Pancreas (tissue), 10 donors: ENCODE measurements at places on chromosomes 1 and 21. TPM values are rescaled to one million over a fixed set of nuclear protein-coding genes. Genes with fewer than 3 reads are reported as not detected.

The COL9A2 gene
- 7.5 TPM for polyA plus RNA-seq

DNA sequence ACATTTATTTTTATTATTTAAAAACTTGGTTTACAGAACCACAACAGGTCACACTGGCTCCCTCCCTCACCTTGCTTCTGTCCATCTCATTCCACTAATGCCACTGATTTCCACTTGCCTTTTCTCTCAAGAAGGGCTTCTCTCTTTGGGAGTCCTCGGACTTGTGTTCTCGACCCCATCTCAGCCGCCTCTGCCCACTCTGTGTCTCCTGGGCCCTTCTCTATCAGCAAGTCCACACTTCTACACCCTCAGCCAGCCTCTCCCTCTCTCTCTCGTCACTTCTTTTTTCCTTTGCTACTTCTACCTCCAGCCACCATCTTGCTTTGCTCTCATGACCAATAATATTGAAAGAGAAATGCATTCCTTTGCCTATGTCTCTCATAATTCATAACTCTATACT is 129.4 kb downstream of the HMGB4 start:
- no peak for DNase-seq

DNA sequence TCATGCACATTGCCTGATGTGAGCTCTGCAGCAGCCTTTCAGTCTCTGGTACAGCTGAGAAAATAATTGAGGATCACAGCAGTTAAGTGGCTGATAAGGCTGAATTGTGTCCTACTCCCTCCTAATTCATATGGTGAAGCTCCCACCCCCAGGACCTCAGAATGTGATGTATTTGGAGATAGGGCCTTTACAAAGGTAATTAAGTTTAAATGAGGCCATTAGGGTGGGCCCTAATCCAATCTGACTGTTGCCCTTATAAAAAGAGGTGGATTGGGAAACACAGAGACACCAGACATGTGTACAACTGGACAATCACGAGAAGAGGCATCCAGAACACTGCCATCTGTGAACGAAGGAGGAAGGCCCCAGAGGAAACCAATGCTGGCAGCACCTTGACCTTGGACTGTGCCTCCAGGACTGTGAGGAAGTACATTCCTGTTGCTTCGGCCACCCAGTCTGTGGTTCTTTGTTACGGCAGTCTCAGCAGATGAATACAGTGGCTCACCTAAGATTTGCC is 148.1 kb downstream of the TRABD2B start:
- no peak for DNase-seq

- DNase-seq: no peak
Measured at GRCh38 chr1:206014601-206015000, 9.1 kb downstream of the CTSE start.

- DNase-seq: no peak
Measured at GRCh38 chr1:99371413-99371812, 107.1 kb downstream of the PLPPR4 start.

DNA sequence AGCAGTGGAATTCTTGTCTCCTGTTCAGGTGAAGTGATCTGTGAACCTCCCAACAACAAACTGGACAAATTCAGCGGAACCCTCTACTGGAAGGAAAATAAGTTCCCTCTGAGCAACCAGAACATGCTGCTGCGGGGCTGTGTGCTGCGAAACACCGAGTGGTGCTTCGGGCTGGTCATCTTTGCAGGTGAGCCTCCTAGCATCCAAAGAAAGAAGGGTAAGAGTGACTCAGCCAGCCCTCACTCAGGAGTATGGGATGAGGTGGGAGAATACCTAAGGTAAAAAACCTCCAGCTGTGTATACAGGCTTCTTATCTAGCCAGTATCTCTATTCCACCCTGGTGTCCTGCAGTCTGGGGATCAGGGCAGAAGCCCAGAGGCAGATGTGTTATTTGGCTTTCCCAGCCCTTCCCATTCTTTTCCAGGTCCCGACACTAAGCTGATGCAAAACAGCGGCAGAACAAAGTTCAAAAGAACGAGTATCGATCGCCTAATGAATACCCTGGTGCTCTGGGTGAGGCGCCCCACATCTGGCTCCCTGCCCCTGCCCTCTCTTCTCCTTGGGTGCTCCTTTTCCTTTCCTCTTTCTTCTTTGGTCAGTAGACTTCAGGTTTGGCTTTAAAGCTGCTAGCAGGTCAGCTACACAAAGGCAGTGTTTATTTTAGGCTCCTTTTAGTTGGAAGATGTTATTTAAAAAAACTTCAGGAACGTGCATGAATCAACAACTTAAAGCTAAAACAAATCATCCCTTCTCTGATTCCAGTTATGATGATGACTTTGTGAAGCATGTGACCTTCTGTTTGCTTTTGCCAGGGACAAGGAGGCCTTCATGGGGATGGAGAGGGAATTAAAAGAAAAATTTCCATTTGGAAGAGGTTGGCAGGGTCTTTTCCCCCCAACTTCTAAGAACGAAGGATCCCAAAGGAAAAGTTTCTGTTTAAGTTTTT is 9.0 kb downstream of the ATP8B2 start:
- DNase-seq: no peak

DNA sequence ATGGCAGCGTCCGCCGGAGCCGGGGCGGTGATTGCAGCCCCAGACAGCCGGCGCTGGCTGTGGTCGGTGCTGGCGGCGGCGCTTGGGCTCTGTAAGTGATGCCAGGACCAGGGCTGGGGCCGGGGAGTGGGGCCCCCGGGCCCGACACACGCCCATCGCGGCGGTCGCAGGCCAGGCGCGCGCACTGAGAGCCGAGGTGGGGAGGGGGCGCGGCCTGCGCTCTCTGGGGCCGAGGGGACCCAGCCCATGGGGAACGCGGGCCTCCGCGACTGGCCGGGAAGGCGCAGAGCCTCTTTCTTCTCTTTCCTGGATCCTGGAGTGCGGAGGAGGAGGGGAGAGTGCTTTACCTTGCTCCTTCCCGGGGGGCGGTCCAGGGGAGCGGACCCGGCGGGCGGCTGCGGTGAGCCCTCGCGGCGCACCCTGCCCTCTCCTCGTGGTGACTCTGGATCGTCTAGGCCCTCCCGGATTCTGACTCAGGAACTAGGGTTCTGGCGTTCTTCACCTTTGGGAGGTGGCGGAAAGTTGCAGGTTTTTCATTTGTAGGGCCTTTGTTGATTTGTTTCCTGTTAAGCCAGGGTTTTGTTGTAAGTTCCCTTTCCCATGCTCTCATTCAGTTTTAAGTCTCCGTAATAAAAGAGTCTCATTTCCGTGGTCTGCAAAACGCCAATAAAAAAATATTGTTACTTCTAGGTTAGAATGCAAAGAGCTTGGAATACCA is 529 bp downstream of the MPZL1 start:
- peak; percentile 41 for DNase-seq

- DNase-seq: no peak
Measured at GRCh38 chr1:22877112-22877915, 95.4 kb downstream of the LACTBL1 start.

DNA sequence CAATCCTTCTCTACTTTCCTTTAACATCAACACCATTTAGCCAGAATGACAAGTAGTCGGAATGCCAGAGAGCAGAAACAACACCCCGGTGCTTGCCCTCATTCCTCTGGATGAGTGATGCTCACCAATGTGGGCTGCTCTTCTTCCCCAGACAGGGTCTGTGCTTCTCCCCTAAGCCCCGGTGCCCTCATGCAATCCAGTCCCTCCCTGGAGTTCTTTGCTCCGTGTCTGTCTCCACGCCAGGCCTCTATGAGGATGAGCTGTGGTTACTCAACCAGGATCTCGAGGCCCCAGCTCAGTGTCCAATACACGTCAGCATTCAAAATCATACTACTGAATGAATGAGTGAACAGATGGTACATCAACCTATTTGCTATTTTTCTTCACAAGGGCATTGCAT is 29.7 kb upstream of the PDE9A start:
- DNase-seq: no peak

The PLA2G2C gene
- not detected for polyA plus RNA-seq

The AVPR1B gene
- polyA plus RNA-seq: 1.1 TPM
